ENCODE measurements at places on chromosomes 4 and X.

- DNase-seq: no peak
Observed at GRCh38 chr4:12446256-12446655, 1017.6 kb upstream of the HS3ST1 start.

DNA sequence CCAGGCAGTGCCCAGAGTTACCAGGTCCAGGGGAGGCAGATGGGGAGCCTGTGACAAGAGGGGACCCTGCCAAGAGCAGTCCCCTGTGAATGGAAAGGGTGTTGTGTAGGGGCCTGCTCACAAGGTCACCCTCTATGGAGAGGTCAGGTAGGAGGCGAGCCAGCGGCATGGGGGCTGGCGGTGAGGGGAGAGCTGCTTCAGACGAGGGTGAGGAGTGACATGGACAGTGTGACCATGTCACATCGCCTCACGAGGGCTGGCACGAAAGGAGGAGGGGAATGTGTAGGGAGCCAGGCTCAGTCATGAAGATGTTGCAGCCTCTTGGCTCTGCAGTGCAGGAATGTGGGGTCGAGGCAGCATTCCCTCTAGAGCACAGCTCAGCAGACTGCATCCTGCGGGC lies 29.6 kb downstream of the CLCN4 start:
- no peak for DNase-seq

- no peak for DNase-seq
Observed at GRCh38 chrX:9127986-9128385, 94.1 kb upstream of the FAM9B start.

DNA sequence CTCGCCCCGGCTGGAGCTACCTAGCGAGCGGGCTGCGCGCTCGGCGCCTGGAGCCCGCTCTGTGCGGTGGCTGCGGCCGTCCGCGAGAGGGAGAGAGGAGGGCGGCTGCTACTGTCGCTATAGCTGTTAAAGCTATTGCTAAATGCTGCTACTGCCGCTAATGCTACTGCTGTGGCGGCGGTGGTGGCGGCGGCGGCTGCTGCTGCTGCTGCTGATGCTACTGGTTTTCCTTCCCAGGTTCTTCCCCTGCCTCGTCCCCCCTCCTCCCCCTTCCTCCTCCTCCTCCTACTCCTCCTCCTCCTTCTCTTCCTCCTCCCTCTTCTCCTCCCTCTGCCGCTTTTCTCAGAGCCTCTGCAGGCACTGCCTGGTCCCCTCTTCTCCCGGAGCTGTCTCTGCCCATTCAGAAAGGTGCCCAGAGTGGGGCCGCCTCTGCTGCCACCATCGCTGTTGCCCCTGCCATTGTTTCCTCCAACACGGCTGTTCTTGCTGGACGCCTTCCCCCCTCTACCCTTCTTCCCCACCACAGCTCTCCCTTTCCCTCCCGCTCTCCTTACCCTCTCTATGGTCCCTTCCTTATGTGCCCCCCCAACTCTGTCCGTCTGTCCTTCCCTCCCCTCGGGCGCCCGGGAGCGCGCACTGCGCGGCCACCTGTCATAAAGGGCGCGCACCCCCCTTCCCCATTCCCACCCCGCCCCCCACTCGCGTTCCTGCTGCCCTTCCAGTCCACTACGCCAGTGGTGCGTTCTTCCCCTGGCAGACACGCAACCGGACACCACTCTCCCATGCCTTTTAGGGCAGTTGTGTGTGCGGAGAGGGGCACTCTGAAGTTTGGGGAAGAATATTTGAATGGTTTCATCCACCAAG lies at the start of gene NEXMIF:
TSS of gene NEXMIF (minus strand) at position 228 of the 864 bp plus-strand sequence.
- DNase-seq: no peak

DNA sequence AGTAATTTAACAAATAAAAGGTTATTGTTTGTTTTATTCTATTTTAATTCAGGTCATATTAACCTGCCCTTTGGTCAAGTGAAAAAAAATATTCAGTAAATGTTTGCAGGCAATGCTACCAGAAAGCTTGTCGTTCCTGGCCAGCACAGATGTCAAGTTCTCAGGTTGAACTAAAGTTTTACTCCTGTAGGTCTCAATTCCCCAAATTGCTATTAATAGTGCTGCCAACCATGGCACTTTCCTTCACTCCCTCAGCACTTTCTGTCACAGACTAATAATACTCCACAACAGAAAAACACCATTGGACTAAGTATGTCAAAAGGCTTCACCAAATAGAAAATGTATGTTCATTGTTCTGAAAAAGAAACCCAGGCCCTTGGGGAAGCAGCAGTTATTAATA lies 79.2 kb upstream of the C4orf54 start:
- no peak for DNase-seq

GRCh38 chr4:26815199-26815598 lies 45.4 kb upstream of the STIM2 start:
- DNase-seq: no peak

DNA sequence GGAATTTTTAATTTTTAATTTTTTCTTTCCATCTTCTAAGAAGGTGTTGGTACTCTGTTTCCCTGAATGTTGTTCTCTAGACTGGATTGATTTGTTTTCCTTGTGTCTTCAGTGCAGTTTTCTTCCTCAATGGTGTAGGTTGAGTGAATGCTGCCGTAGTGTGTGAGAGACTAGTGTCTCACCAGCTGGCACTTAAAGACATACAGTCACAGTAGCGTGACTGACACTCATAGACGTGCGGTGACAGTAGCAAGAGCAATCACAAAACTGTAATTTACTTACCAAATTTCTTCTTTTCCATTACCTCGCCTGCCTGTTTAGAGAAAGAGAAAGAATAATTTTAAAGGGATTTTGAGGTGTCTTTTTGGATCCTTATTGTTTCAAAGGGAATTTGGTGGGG lies 21.4 kb upstream of the PGM2 start:
- DNase-seq: no peak

GRCh38 chrX:38106991-38107655 lies 100.8 kb downstream of the SYTL5 start:
- DNase-seq: peak; percentile 7

GRCh38 chr4:17134565-17134964 lies 236.1 kb upstream of the LDB2 start:
- peak; percentile 17 for DNase-seq

DNA sequence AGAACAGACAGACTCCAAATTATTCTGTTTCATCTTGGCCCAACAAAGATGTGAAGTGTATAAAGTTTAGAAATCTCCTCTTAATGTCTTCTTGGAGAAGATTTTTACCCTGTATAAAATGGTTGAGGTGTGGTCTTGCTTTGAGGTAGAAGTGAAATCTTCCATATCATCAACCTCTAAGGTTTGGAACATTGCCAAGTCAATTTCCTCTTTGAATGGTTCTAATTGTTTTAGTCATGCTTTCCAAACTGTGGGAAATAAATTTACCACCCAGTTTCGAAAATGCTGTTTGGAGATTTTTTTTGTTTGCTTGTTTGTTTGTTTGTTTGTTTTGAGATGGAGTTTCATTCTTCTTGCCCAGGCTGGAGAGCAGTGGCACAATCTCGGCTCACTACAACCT lies 174.1 kb upstream of the ADAMTS3 start:
- DNase-seq: no peak

DNA sequence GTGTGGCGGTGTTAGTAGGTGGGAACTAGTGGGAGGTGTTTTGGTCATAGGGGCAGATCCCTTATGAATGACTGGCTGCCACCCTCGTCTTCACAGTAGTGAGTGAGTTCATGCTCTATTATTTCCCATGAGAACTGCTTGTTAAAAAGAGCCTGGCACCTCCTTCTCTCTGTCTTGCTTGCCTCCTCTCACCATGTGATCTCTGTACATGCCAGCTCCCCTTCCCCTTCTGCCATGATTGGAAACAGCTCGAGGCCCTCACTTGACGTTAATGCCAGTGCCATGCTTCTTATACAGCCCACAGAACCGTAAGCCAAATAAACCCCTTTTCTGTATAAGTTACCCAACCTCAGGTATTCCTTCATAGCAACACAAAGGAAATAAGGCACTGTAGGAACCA lies 21.7 kb downstream of the PNMA6F start:
- DNase-seq: no peak

DNA sequence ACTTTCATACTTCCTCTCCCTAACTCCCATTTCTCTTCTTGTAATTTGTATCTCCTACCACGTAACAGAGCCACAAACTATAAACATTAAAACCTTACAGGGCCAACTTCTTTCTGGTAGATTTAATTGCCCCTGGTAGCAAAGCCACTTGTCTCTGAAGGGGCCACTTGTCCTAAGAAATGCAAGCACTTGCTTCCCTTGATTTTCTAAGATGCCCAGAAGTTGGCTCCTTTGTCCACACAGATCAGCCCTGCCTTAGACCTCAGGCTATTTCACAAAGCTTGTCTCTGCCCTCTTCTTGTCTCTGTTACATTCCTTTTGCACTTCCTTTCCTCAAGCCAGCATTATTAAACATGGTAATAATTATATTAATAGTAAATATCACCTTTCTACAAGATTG lies 80.6 kb upstream of the CXXC4 start:
- DNase-seq: no peak

- DNase-seq: peak; percentile 3
Observed at GRCh38 chr4:17397611-17398010, 114.3 kb downstream of the QDPR start.

- DNase-seq: peak; percentile 5
Observed at GRCh38 chr4:186981161-186981560, 257.5 kb upstream of the FAT1 start.

GRCh38 chr4:88706574-88706973 lies 8.9 kb upstream of the NAP1L5 start:
- DNase-seq: peak; percentile 82

GRCh38 chrX:13994104-13994503 lies 35.6 kb downstream of the GEMIN8 start:
- DNase-seq: peak; percentile 2

DNA sequence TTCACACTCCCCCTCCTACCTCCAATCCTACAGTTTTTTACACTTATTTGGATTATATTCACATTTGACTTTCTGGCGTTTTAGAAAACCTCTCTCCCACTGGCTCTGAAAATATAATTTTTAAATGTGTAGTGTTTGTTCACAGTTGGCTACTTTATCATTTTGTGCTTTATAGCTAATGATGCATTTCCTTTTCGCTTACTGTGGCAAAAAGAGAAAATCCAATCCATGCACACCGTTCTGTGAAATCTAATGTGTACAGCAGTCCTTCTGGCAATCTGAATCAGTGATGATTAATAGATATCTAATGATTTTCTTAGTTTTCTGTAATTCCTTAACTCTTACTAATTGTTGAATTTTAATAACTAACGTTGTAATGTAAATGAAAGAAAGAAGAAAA lies 271.5 kb downstream of the ARAP2 start:
- no peak for DNase-seq

DNA sequence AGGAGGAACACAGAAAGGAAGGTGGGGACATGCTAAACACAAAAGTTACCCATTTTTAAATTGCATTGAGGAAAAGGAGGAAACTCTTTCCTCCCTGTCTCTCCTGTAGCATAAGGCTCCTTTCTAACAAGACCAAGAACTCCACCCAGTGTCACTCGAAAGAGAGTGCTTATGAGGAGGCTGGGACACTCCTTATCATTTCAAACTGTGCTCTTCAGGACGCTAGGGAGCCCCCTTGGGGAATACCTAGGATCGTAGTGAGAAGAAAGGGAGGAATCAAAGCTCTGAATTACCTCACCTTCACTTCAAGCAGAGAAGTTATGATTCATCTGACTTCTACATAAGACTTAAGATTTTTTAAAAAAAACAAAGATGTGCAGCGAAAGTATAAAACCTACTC lies 65.5 kb downstream of the F9 start:
- DNase-seq: no peak

GRCh38 chr4:130712038-130712437 lies 1616.1 kb downstream of the C4orf33 start:
- no peak for DNase-seq

- no peak for DNase-seq
Observed at GRCh38 chrX:46710927-46711623, 47.8 kb downstream of the SLC9A7 start.

DNA sequence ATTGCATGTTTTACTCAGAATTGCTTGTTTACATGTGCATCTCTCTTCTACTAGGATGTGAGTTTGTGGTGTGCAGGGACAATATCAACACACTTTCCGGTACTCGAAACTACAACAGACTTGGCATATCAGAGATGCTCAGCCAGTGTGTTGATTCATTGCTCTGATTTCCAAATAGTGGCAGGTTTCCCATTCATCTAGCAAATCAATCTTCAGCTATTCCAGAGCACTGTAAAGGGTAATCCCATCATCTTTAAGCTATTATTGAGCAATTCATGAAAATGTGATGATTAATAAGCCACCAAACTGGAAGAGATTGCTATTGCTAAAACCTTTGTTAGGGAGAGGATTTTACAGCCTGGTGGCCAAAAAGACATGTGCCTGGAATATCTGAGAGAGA lies 574.2 kb upstream of the CPEB2 start:
- peak; percentile 26 for DNase-seq

GRCh38 chr4:61934198-61934597 lies 734.1 kb downstream of the ADGRL3 start:
- no peak for DNase-seq

Data from fibroblast of the aortic adventitia (primary cell).